ENCODE measurements at places on chromosomes 11 and 22.

GRCh38 chr22:25833676-25834075 is 91.7 kb downstream of the MYO18B start:
- no peak for DNase-seq

DNA sequence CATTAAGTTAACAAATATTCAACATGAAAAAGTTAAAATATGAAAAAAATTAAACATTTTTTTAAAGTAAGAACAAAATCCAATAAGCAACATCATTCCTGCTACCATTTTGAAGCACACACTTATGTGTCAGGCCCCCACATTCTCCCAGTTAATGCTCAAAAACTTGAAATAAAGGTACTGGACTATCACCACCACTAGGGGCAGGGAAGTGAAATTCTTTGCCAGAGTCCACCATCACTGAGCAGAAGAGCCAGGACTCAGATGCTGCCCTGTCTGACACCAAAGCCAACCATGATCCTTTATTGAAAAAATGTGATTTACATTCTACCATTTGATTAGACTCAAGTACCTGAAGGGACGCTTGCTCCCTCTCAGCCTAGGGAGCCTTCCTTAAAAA is 39.1 kb downstream of the PITPNB start:
- DNase-seq, result peak; percentile 29

GRCh38 chr11:62892077-62892922 is 11.6 kb downstream of the SLC3A2 start:
- DNase-seq, result no peak

DNA sequence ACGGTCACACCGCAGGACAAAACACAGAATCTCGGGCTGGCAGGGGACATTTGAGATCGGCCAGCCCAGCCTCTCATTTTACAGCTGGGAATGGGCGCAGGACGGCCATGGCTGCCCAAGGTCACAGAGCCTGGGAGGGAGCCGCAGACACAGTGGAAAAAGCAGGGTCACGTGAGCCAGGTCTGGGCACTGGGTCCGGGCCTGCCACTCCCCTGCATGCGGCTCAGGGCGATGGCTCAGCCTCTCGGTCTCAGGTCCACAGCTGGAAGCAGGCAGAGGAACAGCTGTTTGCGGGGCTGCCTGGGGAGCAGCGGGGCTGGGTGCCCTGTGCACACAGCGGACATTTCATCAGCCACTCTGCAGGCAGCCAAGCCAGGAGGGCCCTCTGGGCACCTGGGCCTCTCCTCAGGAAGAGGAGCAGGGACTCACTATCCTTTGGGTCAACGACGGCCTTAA is 10.4 kb upstream of the PPARA start:
- no peak for DNase-seq

GRCh38 chr11:10725114-10725906 is 25.7 kb upstream of the CTR9 start:
- no peak for DNase-seq

DNA sequence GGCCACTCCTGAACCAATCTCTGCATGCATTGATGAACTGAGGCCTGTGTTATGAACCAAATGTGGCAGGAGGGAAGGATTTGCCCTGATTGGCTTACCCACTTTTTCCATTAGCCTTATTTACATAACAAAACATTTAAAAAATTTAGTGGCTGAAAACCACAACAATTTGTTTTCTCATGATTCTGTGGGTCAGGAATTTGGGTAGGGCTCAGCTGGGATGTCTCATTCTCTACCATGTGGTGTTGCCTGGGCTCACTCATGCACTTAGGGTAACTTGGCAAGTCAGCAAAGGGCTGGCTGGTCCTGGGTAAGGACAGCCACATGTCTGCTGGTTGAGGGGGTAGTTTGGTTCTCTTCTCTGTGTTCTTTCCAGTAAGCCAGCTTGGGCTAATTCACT is 35.1 kb upstream of the CYP2R1 start:
- no peak for DNase-seq

GRCh38 chr11:65744026-65744698 is 23.6 kb upstream of the RNASEH2C start:
- peak; percentile 26 for DNase-seq

- DNase-seq, result no peak
Measured at GRCh38 chr11:78685156-78685555, 110.5 kb upstream of the NARS2 start.

- DNase-seq, result no peak
Measured at GRCh38 chr11:1532606-1533341, 39.3 kb downstream of the DUSP8 start.

- DNase-seq, result no peak
Measured at GRCh38 chr11:119262668-119263351, 54.1 kb downstream of the MCAM start.

GRCh38 chr22:26887916-26888315 is 230.5 kb downstream of the MIAT start:
- DNase-seq, result no peak

DNA sequence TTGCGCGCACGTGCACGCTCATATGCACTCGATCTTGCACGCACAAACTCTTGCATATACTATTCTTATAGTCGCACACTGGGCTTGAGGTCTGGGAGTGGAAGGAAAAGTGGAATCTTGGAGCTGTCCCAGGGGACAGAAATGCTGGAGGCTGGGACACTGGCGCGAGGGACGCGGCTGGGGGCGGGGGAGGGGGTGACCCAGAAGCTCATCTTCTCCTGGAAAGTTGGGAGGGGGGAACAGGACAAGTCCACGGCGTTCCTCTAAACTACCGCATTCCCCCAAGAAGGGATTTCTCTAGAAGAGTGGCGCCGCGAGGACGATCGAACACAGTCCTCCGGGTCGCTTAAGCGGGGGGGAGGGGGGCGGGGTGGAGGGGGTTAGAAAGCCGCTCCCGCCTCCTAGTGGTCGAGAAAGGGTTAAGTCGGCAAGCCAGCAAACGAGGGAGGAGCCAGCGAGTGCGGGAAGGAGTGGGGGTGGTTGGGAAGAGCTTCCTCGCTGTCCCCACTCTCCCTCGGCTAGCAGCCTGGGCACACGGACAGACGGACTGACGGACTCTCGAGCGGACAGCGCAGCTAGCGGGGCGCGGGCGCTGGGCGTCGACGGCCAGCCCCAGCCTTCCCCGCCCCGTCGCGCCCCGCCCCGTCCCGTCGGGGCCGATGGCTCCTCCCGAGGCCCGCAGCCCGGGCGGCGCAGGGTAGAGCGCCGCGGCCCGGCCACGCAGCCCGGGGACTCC is at the start of gene RTN4RL2:
RTN4RL2 (plus strand) TSS at position 507 of the 736 bp plus-strand sequence. CDS start 338 bp downstream, outside the sequence.
- peak; percentile 74 for DNase-seq

- no peak for DNase-seq
Measured at GRCh38 chr11:27387362-27387761, 24.3 kb upstream of the CCDC34 start.

DNA sequence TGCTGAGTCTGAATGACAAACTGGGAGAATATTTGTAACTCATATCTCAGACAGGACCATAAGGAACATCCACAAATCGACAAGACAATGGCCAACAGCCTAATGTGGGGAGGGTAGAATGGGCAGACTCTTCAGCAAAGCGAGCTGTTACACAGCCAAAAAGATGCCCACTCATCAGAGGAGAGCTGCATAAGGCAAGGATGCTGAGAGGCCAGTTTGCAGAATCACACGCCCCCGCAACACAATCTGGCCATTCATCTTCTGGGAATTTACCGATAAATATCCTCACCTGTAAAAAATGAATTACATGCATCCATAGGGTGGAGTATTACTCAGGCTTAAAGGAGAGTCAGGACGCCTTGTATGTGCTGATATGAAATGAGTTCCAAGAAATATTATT is 57.5 kb upstream of the SLC22A12 start:
- DNase-seq, result no peak

DNA sequence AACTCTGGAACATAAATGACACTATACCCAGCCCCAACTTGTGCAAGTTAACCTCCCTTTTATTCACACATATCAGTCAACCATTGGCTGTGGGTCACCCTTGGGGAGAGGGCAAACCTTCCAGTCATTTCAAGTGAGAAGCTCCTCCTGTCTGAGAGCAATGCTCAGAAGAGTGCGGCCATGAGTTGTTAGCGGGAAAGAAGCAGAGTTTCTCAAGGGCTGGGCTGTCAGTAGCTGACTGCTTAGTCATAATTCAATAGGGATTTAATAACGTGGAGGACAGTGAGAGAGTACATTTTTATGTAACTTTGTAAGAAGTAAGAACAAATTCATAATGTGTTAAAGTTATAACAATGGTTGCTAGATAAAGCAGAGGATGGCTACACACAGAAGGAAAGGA is 5.1 kb downstream of the PATE2 start:
- no peak for DNase-seq

DNA sequence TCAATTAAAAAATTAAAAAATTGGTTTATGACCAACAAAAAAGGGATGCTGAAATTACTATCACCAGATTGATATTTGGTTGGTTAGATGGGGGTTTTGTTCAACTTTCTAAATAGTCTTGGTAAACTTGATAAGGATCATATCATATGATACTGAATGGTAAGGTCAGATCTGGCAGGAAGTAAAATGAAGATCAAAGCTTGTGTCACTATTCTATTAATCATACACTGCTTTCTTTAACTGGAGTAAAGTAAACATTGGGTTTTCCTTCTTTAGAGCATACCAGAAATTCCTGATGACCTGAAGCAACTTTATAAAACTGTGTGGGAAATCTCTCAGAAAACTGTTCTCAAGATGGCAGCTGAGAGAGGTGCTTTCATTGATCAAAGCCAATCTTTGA is 40.2 kb downstream of the RRM1 start:
- DNase-seq, result no peak

GRCh38 chr11:3684819-3685172 is 13.6 kb upstream of the CHRNA10 start:
- no peak for DNase-seq

DNA sequence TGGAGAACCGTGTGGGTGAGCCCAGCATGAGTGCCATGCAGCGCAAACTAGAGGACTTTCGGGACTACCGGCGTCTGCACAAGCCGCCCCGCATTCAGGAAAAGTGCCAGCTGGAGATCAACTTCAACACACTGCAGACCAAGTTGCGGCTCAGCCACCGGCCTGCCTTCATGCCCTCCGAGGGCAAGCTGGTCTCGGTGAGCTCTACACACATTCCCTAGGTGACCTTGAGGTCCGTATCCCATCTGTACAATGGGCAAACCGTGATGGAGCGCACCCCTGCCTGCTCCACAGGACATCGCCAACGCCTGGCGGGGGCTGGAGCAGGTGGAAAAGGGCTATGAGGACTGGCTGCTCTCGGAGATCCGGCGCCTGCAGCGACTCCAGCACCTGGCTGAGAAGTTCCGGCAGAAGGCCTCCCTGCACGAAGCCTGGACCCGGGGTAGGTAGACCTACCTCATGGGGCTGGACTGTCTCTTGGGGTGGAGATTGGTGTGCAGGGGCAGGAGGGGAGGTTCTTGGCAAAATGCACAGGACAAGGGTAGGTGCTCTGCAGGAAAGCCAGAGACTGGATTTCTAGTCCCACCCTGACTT is 10.6 kb downstream of the CTSF start:
- no peak for DNase-seq

DNA sequence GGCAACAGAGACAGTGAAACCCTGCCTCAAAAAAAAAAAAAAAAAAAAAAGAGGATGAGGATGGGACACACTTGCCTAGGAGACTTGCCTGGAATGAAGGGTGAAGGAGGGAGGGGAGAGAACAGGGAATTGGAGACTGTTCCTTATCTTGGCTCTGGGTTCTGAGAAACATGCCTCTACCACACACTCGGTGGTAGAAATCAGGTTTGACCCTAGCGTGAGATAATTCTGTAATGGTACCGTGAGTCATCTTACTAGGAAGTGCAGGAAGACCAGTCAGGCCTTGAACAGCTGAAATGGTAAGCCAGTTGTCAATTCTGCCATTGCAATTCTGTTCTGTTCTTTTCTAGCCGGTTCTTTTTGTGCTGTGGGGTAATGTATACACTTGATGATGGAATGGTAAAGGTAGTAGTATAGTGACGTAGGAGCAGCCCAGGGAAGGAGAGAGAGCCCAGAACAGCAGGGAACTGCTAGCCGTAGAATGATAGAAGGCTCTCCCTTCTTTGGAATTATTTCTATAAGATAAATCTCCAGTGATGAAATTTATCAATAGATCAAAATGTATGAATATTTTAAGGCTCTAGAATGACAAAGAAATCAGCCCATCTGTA is 3.9 kb upstream of the AMBRA1 start:
- DNase-seq, result no peak

DNA sequence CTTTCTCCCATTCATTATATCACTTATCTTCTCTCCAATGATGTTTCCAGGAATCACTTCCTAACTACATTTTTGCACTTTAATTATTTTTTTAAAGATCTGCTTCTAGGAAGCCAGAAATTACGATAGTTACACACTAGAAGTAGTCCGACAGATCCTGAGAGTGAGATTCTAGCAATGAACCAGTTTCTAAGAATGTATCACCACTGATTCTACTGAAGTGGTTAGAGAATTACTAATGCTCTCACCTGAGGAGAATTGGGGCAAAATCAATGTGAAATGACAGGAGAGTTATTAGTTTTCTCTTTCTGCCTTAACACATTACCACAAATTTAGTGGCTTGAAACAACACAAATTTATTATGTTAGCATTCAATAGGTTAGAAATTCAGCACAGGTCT is 241.2 kb downstream of the CASP12 start:
- DNase-seq, result no peak

DNA sequence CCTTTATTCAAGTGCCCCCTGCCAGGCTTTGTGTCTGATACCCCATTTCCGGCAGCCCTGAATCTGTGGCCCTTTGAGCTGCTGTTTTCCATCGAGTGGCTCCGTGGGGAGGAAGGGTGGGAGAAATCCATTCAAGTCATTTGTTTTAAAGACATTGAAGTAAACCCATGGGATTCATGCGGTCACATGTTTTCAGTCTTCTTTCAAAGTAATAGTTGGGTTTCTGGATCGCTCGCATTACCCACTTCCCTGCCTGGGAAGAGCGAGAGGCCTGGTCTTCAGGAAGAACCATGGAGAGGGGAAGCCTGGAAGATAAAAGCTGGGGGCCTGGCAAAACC is 14.4 kb downstream of the DAGLA start:
- DNase-seq, result no peak

DNA sequence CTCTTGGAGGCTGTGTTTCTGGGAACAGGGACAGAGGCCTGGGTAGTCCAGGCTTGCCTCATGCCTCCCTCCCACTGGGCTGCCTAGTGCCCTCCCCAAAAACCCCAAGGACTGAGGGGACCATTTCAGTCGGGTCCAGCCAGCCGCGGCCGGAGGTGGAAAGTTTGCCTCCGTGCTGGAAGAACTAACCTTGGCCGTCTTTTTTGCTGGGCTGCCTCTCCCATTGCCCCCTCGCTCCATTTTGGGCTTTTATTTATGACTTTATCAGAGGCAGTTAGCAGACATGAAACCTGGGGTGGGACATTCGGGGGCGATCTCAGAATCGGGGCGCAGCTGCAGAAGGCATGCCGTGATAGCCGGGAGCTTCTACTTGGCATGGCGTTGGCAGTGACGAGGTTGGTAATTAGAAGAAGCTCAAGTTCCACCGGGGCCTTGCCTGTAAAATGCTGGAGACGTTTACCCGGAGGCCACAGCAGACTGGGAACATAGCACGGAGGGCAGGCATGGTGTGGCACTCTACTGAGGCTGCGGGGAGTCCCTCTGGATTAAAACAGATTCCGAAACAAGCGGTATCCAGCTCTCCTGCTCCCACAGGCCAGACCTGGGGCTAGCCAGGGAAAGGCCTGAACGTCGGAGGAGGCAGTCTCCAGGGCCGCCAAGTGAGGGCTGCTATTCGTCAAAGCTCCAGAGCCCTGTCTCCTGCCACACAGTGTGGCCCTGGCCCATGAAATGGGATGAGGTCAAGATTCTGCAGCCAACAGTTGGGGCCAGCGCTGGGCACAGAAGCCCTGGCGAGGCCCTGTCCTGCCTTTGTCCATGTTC is 76.4 kb upstream of the PPARA start:
- DNase-seq, result no peak

- no peak for DNase-seq
Measured at GRCh38 chr11:62182147-62182891, 7.7 kb upstream of the SCGB1D1 start.

GRCh38 chr11:106014620-106015019 is 7.4 kb downstream of the MSANTD4 start:
- DNase-seq, result no peak

Data from nephron progenitor cell (in vitro differentiated cells).